ENCODE measurements at places on chromosomes 4 and X. TPM values are rescaled to one million over a fixed set of nuclear protein-coding genes. Genes with fewer than 3 reads are reported as not detected.

- DNase-seq: no peak
These were observed 9.4 kb downstream of the SLC2A9 start for GRCh38 chr4:10011885-10012284.

DNA sequence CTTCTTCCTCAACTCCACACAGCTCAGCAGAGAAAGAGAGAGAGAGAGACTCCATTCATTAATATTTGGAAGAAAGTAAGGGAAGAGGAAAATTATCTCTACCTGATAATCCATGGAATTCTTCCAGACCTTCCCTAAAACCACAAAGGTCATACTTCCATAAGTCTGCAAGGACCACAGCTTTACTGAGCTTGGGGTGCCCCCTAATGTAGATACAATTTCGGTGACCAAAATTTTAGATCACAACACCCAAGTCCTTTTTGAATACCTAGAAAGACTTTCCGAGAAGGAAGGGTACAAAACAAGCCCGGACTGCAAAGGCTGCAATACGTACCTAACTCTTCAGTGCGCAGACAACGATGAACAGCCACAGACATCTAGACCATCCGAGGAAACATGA, 523.9 kb downstream of the GLUD2 start:
- no peak for DNase-seq

SHOX gene
- not detected for total RNA-seq

RAB33A gene
- total RNA-seq: 4.4 TPM

RADX gene
- 0.65 TPM for total RNA-seq

SOD3 gene
- 118 TPM for total RNA-seq

DNA sequence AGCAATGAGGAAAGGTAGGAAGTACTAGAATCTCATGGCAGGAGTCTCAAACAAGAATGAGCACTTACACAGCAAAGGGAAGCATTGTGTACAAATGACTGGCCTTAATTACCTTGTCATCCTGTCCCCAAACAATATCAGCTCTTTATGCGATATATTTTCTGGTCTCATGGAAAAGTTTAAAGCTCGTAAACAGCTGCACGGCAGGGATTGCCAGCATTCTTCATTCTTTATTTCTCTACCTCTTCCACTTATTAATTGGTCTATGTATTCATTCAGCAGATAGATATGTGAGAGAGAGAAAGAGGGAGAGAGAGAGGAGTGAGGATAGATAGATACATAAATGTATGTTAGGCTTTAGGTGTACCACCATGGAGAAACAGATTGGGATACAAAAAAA, 155.8 kb upstream of the FAT4 start:
- DNase-seq: no peak

DNA sequence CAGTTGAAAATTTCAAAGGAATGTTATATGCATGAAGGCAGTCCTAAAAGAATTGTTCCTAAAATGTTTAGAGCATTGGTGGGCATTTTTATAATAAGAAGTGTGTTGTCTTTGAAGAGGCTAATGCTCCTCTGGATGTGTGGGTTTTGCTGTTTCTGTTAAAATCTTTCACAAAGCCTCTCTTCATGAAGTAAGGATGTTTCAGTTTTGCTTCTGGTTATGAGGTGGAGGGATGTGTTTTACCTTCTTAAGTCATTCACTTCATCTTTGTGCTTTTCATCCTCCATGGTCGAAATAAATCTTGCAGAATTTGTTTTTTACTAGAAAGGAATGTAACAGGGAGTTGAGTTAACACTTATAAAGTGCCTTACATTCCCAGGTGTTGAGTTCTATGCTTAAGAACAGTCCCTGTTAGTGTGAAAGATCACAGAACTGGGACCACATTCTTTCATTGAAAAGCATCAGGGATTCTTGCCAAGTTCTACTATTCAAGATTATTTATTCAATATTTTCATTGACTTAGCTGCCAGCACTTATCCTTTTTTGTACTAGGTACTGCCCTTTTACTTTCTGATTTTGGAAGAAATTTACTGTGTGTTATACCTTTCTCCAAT, 21.1 kb downstream of the FHIP1A start:
- no peak for DNase-seq

SFRP2 gene
- 5.2 TPM for total RNA-seq

CCDC120 gene
- 0.71 TPM for total RNA-seq

- no peak for DNase-seq
These were observed 180.2 kb downstream of the RBM46 start for GRCh38 chr4:154961263-154961662.
